Hindlimb muscle (tissue), 1 donor: ENCODE measurements at places on chromosomes 6 and 20.

DNA sequence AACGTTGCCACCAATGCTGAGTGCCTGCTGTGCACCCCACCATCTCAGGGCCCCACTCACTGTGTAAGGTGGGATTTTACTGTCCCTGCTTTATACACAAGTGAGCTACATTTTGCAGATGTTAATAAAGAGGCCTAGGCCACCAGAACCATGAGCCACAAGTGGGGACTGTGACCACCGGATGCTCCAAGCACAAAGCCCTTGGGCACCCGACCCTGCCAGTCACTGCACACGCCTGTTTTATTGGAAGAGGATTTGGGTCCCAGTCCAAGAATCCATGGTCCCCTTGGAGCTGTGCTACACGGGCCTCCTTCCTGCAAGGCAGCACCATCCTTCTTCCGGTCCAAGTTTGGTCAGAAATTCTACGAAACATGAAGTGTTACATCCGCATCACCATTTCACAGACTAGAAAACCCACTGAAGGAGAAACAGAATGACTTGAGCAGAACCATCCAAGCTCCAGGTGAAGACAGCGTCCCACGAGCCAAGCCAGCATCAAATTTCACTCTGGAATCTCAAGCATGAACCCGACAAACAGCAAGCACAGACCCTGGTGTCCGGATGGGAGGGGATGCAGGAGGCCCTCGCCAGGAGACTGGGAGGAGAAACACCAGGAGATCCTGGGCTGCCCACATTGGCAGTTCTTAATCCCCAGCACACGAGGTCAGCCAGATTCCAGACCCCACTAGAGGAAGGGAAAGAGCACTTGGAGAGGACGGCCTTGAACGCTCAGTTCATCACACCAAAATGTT, 226.9 kb downstream of the DLL1 start:
- no peak for DNase-seq

DNA sequence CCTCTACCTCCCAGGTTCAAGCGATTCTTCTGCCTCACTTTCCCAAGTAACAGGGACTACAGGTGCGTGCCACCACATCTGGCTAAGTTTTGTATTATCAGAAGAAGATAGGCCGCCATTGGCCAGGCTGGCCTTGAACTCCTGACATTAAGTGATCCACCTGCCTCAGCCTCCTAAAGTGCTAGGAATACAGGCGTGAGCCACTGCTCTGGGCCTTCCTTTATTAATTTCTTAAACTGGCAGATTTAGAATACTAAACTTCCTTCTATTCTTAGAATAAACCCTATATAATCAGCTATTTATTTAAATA, 86.6 kb downstream of the HFE start:
- no peak for DNase-seq

DNA sequence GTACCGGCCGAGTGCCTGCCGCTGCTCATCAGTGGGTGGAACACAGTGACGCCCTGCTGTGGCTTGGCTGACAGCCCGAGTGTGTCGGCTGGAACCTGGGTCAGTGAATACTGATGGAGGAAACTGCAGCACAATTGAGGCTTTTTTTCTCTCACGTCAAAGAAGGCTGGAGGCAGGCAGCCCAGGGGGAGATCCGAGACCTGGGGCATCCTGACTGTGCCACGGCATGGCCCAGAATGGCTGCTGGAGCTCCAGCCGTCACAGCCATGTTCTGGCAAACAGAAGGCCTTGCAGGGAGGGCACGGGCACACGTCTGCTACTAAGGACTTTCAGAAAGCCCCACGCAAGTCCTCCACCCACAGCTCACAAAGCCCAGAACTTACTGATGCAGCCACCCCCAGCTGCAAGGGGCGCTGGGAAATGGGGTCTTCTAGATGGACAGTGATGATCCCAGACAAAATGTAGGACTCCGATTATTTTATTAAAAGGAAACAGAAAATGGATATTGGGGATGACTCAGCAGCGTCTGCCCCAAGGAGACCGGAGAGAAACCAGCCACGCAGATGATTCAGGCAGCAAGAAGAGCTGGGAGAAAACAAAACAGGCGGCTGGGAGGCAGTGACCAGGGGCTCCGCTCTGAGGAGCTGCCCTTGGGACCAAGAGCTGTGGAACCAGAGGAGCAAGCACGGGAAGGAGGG, 140.0 kb downstream of the TAF4 start:
- DNase-seq, result no peak

- DNase-seq, result no peak
Measured at GRCh38 chr20:37243937-37244571, 17.6 kb downstream of the GHRH start.

DNA sequence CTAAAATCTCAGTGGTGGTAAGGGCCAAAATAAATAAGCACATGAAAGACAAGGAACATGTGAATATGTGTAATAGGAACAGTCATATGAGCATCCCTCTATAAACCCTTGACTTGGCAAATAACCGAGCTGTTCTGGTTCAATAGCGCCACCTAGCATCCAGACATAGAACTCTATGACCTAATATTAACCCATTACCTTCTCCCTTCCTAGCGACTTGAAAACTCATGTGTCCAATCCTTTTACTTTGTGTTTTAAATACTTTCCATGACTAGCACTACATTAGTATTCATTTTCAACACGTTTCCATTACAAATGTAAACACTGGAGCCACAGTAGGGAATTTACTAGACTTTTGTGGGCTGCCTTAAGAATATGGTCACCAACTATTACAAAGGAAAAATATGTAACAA, 279.7 kb downstream of the UST start:
- no peak for DNase-seq

GRCh38 chr6:129895692-129896091, 34.6 kb upstream of the TMEM244 start:
- no peak for DNase-seq

- peak; percentile 99 for DNase-seq
Measured at GRCh38 chr6:37169496-37170272, at the start of gene PIM1. PIM1 (plus strand) TSS chr6:37170152; CDS start chr6:37170576, 424 bp downstream.

GRCh38 chr6:150573041-150573681, 26.5 kb upstream of the PLEKHG1 start:
- DNase-seq, result no peak

DNA sequence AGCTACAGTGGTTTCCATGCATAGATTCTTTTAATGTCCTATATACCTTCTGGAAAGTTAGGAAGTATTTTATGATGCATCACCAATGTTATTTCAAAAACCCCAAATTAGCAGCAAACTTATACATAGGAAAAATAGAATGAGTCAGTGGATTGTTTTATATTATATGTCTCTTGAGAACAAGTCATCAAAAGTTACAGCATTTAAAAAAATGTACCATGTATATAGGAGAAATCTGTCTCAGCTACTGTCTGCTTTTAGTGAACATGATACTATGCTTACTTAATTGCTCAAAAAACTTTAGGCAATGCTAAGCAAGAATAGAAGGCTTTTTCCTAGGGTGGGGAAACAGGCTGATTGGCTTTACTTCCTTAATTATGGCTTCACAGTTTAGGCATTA, 365.3 kb downstream of the SAMD5 start:
- DNase-seq, result no peak

GRCh38 chr20:6030453-6031080, 23.3 kb downstream of the LRRN4 start:
- no peak for DNase-seq

DNA sequence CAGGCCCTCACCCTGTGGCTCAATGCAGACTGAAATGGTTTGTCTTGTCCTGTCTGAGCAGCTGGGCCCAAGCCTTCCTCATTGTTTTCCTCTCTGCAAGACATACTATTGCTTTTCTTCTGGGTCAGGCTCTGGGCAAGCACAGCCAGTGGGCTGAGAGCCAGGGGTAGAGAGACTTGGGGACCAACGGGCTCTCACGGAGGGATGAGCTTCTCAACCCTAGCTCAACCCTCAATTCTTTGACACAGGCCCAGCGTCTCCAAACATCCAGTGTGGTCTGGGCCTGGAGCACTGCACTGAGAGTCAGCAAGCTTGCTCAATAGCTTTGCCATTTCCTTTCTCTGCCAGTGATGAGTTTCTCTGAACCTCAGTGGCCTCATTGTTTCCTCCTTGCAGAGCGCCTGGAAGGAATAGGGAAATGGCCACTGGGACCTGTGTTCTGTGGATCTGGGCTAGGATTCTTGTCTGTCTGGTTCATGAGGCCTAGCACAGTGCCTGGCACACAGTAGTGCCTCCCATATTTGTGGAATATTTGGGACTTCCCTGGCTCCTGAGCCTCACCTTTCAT, 9.3 kb downstream of the ANGPT4 start:
- DNase-seq, result no peak

GRCh38 chr20:49115564-49115963, 69.5 kb downstream of the CSE1L start:
- DNase-seq, result no peak

- no peak for DNase-seq
Measured at GRCh38 chr6:81762132-81762531, 9.7 kb upstream of the TENT5A start.

GRCh38 chr6:11705483-11705882, 73.1 kb downstream of the ADTRP start:
- DNase-seq, result no peak

DNA sequence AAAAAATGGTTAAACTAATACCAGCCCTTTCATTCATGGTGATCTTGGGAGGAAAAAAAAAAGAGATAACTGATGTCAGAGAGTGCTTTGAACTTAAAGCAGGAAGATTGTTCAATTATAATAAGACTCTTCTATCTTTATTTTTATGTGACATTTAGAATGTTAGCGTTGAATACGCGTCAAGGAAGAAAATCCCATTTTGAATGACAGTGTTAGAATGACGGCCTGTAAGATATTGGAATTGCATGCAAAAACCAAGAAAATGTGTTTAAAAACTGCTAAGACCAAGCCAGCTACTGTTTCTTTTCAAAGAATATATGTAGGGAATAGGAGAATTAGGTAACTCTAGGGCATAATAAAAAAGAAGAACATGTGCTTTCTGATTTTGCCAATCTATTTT, 123.0 kb downstream of the CARMIL1 start:
- DNase-seq, result no peak

- peak; percentile 85 for DNase-seq
Measured at GRCh38 chr20:35768731-35769664, 2.8 kb upstream of the PHF20 start.

DNA sequence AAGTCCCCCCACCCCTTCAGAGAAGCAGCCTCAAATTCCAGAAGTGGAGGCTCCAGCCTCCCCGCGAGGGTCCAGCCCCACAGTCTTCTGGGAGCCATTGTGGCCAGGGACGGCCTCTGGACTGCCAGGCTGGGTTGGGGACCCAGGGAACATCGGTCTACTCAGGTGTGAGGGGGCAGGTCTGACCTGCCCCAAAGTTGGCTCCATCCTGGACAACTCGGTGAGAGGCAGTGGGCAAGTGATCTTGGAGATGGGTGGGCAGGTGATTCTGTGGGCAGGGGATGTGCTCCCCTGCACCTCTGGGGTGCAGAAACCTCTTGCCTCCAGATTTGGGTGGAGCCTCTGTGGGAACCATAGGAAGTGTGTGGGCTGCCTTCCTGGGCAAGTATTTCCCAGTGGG, 12.2 kb upstream of the SLC22A7 start:
- DNase-seq, result no peak

- DNase-seq, result peak; percentile 53
Measured at GRCh38 chr6:143970456-143971218, 37.4 kb downstream of the PLAGL1 start.

DNA sequence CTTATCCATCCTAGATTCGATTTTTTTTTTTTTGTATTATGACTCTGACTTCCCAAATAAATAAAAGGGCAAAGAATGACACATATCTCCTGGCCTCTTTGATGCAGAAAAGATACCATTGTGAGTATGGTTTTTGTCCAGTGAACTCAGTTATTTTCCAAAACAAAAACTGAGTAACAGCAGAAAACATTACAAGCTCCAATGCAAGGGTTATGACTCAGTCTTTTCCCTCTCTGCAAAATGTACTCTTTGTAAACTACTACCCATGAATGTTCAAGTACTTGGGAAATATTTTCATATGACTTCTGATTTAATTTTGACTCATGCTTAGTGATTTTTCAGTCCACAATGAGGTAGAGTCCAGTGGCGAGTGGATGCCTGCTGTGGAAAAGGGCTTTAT, 355.3 kb downstream of the RNF144B start:
- DNase-seq, result no peak

- no peak for DNase-seq
Measured at GRCh38 chr6:18036781-18037180, 49.3 kb upstream of the KIF13A start.

DNA sequence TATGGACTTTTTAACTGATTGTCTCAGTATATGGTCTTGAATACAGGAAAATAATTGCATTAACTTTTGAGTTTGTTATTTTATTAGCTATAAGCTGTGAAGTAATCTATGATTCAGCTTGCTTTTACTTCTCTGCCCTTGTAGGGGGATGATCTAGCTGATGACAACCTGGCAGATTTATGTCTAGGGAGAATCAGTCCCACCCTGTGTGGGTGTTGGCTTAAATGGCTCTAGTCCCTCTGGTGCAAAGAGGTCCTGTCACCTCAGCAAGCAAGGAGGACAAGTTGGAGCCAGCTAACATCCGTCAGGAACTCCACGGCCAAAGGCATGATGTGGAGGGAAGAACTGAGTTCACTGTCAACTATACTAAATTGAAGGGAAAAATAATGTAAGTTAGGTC, 495.3 kb downstream of the BMP2 start:
- no peak for DNase-seq

- no peak for DNase-seq
Measured at GRCh38 chr6:170190046-170190445, 100.8 kb downstream of the DLL1 start.

DNA sequence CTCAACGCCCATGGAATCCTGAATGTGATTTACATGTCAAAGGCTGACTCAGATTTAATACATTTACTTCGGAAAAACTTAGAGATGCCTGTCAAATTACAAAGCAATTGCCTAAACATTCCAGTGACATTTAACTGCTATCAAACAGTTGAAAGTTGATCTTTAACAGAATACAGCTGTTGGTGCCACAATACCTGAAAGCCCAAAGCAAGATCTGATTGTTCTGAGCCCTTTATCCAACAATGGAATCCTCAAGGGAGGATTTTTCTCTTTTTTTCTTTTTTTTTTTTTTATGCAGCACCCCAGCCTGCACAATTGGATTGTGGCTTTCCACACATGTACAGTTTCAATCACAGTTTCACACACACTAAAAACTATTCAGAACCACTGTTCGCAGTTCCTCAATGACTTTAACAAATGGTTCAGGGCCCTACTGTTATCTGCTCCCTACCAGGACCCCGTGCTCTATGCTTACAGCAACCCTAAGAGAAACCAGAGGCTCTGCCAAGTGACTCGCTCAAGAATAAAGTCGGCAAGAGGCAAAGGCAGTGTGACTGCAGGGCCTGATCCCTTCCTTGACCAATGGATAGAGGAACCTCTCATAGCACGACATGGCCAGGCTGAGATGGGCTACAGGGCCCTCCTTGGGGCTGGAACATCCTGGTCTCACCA, 33.3 kb downstream of the EPB41L2 start:
- no peak for DNase-seq

DNA sequence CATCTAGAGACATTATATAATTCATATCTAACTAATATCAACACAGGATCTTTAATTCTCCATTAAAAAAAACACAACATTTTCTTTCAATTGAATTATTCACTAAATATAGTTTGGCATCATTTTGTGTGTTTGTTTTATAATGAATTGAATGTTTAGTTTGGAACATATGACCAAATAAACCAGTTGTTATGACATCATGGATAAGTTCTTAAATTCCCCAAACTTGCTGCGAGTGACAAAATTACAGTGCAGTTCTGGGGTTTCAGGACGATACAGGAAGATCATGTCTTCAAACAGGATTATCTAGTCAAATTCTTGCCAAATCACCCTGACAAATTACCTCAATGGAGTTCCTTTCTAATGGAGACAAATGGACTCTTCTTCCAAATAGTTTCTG, 473.6 kb downstream of the EPM2A start:
- DNase-seq, result no peak
